ENCODE measurements at places on chromosomes 16 and 17.

GRCh38 chr17:39972271-39972670 is 8.3 kb upstream of the PSMD3 start:
- no peak for DNase-seq

DNA sequence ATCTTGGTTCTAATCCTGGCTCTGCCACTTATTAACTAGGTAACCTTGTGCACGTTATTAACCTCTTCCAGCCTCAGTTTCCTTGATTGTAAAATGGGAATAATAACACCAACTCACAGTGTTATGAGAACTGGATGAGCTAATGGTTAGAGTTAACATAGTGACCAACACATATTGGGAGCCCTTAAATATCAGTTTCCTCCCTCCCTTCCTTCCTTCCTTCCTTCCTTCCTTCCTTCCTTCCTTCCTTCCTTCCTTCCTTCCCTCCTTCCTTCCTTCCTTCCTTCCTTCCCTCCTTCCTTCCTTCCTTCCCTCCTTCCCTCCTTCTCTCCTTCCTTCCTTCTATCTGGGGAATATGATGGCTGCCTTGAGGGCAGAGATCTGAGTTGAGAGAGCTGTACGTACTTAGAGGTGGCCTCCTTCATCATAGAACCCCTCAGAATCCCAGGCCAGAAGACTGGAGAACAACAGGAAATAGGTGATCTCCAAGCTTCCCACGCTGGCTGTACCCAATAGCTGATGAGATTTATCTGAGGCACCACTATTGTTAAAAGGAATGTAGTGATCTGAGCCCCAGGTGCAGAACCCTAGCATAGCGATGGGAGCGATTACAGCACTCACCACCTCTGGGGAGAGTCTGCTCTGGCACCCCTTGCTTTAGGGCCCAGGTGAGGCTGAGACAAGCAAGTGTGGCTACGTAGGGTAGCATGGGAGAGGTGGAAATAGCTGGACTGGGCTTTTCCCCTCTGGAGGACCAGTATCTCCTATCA is 26.2 kb downstream of the CCR7 start:
- DNase-seq, result no peak

DNA sequence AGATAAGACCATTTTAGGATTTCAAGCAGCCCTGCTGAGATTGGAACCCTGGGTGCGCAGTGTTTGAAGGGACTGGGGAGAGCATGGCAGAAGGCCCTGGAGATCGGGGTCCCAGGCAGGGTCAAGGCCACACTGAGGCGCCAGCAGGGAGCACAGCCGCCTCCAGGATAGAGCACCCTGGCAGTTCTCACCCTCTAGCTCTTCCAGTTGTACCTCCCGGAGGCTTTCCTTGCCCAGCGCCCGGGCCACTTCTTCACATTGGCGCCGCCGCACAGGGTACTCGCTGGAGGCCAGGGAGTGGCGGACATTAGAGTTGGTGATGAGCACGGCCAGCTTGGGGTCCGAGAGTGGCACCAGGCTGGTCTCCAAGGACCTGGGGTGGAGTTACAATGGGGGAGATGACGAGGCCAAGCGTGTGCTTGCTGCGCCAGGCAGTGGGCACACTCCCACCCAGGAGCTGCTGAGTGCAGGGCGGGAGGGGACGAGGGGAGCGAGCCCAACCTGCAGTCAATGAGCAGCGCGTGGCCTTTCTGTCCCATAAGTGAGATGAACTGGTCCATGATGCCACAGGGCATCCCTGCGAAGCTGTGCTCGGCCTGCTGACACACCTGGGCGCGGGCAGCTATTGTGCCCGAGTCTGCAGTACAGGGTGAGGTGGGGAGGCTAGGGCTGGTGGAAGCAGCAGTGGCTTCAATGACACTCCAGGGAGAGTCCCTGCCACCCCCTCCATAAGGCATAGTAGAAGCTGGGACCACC is 2.3 kb downstream of the GALK1 start:
- no peak for DNase-seq

- DNase-seq, result no peak
Observed at GRCh38 chr16:11016993-11017392, 72.6 kb downstream of the CLEC16A start.

DNA sequence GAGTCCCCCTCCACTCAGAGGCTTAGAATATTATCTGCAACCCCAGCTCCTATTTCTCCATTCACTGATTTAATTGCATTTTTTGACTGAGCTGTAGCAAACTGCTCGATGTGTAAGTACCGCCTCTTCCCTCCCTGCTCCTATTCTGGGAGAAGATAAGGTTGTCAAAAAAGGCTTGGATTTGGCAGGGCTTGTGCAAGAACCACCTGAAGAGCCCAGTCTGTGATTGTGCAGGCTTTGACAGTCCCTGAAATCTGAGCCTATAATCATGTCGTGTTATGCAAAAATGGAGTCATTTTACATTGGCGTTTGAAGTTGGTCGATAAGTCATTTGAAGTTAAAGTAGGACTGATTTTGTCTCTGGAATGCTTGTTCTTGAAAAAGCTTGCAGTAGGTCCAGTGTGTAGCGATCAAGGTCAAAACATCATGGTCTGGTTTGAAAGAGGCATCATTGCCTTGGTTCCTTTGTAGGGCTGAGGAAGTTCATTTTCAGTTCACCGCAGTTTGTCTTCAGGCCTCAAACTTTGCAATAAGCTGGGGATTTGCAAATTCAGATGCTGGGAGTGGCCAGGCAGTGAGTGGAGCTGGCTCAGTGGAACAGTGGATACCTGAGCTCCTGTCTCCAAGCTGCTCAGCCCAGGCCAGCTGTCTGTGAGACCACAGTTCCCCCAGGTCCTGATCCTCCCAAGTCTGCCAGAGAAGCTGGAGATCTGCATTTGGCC is 68.8 kb downstream of the KATNIP start:
- DNase-seq, result no peak

DNA sequence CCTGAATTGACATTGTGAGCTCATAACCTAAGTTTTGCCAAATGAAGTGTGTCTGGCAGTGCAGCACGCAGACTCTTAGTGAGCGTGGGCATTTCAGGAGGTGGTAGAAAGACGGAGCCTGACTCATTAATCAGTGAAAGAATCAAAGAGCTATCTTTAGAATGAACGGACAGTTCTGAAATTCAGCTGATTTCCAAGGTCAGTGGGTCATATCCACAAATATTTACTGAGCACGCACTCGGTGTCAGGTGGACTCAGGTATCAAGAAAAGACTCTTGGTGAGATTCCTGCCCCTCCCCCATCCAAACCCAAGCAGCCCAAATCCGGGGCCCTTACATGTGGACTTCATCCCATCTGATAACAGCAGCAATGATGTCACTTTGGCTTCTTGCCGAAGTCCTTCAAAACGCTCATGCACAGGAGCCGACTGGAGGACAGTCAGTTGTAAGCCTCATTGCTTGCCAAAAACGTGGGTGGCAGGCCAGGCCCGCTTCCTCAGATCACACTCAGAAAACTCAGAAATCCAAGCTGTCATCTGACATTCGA is 185.8 kb downstream of the HS3ST3A1 start:
- DNase-seq, result no peak

GRCh38 chr16:13863075-13863765 is 56.7 kb upstream of the ERCC4 start:
- no peak for DNase-seq

DNA sequence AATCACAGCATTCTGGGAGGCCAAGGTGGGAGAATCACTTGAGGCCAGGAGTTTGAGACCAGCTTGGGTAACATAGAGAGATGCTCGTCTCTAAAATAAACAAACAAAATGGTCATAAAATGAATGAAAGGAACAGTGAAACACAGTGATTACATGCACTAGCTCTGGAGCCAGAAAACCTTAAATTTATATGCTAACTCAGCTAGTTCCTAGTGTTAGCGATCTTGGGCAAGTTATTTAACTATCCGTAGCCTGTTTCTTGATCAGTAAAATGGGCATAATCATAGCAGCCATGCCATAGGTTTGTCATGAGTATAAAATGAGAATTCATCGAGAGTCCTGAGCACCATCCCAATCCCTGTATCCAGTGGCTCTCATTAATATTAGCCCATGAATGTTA is 271.0 kb downstream of the GRIN2A start:
- no peak for DNase-seq

DNA sequence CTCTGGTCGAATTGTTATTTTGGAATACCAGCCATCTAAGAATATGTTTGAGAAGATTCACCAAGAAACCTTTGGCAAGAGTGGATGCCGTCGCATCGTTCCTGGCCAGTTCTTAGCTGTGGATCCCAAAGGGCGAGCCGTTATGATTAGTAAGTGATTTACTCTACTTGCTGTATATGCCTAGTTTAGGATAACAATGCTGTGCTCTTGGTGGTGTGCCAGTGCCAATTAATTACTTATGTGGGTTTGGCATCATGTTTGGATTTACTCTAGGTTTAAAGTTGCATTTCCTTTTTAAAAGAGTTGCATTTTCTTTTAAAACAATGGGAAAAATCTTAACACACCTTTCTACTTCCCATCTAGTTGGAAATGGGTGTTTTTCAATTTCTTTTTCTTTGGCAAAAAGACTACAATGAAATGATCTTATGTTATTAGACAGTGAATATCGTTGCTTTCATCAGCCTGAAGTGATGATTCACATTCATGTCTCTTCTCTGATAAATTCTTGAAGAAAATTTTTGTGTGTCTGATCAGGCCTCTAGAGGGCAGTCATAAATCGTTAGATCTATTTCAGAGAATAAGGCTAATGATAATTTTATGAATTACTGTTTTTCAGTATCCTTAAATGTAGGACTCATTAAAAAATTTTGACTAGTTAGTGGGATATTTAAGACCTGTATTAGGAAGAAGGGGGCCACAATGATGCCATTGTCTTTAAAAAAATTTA is 5.6 kb downstream of the SF3B3 start:
- DNase-seq, result no peak

DNA sequence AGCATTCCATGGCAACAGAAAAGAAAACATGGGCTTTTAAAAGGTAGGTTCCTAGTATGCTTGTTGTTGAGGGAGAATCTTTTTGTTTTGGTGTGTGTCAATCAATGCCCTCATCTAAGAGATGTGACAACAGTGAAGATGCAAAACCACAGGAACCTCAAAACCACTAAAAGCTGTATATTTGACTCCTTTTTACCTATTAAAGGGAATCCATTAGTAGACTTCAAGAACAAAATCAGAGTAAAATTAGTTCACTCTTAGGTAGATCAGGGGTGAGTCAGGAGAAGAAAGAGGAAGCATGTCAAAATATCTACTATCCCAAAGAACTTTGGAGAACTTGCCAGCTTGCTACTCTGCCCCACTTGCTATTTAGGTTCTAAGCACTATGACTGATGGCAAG is 89.1 kb downstream of the CDK5R1 start:
- DNase-seq, result no peak

DNA sequence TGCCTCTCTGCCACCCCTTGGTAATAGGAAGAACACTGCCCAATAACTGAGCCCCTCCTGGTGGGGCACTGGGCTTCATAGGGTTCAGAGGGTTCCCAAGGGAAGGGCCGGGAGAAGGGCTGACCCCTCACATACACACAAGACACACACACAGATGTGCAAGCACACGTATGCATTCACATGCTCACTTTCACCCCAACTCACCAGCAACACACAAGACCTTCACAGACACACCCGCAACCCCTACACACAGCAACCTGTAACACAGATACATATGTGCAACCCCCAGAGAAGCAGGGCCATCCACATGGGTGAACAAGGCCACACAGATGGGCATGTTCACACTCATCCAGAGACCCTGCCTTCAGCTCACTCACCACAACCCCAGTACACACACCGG is 225.1 kb downstream of the ZNF423 start:
- DNase-seq, result no peak

GRCh38 chr16:19662351-19662750 is 55.7 kb downstream of the KNOP1 start:
- no peak for DNase-seq

- no peak for DNase-seq
Observed at GRCh38 chr16:57357330-57358085, 1.1 kb upstream of the CCL22 start.

- no peak for DNase-seq
Observed at GRCh38 chr17:62641153-62641552, 13.7 kb downstream of the MRC2 start.

DNA sequence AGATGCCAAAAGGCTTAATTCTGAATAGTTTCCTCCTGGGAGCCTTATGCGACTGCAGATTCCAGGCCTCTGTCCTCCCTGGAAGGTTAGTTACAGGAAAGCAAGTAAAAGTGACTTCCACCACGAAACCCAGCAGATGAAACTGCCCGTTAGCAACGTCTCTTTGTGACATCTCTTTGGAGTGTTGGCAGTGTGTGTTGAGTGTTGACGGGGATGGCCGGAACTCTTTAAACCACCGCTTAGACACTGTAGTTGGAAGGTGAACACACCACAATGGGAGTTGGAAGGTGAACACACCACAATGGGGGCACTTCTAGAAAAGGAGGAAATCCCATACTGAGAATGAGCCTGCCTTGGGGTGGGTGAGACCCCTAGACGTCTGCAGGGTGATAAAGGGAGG is 858 bp downstream of the SKAP1 start:
- DNase-seq, result no peak

- no peak for DNase-seq
Observed at GRCh38 chr16:77450790-77451487, 16.1 kb upstream of the ADAMTS18 start.

DNA sequence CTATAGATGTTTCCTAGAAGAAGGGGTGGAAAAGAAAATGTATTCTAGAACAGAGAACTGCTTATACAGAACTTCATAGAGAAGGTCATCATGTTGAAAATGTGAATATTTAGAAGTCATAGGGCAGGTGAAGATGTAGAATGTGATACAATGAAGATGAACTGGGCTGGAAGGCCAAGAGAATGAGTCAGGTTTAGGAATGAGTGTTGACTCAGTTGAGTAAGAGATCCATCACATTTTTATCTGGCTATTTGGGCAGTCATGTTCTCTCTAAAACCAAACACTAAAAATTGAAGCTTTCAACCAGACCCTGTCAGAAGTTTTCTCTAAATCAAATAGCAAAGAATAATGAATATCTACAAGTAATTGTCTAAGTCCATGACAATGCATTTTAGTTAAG is 660.5 kb downstream of the KCNJ2 start:
- DNase-seq, result no peak

- no peak for DNase-seq
Observed at GRCh38 chr17:76793775-76794174, 55.9 kb downstream of the MFSD11 start.

- DNase-seq, result no peak
Observed at GRCh38 chr17:40515011-40515410, 13.6 kb upstream of the TNS4 start.
